ENCODE measurements at places on chromosomes 12 and 14. TPM values are rescaled to one million over a fixed set of nuclear protein-coding genes. Genes with fewer than 3 reads are reported as not detected.

DNA sequence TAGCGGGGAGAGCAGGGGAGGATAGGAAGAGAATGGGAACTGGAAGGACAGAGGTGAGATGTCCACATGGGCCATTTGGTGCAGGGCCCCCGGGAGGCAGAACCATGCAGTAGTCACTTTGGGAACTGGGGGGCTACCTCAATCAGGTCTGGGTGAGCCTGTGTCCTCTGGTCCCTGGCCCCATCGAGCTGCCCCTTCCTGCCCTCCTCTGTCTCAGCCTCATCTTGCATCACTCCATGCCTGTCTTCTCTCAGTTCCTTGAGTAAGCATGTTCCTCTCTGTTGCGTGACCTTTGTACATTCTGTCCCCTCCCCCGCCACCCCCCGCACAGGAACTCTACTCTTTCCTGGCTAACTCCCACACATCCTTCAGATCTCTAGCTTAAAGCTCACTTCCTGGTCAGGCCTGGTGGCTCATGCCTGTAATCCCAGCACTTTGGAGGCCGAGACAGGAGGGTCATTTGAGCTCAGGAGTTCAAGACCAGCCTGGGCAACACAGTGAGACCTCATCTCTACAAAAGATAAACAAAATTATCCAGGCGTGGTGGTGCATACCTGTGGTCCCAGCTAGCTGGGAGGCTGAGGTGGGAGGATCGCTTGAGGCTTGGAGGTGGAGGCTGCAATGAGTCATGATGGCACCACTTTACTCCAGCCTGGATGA, 23.2 kb downstream of the FOS start:
- no peak overlapping the region for H3K27ac ChIP-seq
- no peak overlapping the region for H3K4me3 ChIP-seq
- DNase-seq: no peak

DNA sequence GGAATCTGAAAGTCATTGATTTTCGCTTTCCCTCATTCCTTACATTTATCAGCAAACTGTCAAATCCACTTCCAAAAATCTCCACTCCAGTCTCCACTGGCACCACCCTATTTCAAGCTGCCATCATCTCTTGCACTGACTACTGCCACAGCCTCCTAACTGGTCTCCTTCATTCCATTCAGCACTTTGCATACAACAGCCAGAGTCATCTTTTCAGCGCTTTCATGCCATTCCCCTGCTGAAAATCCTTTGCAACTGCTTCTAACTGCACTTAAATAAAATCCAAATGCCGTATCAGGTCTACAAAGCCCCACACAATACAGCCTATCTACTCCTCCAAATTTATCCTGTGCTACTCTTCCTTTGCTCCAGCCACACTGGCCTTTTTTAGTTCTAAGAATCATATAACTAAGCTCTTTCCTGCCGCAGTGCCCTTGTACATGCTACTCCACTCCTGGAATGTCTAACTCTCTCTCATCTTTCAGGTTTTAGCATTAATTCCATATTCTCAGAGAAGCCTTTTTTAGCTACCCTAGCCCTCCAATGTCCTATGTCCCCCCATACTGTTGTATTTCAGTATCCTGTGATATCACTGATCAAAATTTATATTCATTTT, 21.6 kb downstream of the FERMT2 start:
- no peaks in the 10 kb centered on the region for H3K27me3 ChIP-seq
- no peak overlapping the region for H3K27ac ChIP-seq
- H3K4me1 ChIP-seq: peaks cover 66% of the 10 kb centered on the region
- no peak overlapping the region for H3K4me3 ChIP-seq
- DNase-seq: no peak

GRCh38 chr12:117629454-117629853, 268.0 kb upstream of the NOS1 start:
- no peaks in the 10 kb centered on the region for H3K4me1 ChIP-seq
- H3K27ac ChIP-seq: no peak overlapping the region
- H3K27me3 ChIP-seq: no peaks in the 10 kb centered on the region

The AICDA gene
- not detected for total RNA-seq

The KRT85 gene
- not detected for total RNA-seq

The NTF3 gene
- total RNA-seq: 0.23 TPM

GRCh38 chr12:48894271-48894670, 28.6 kb upstream of the RND1 start:
- no peak for DNase-seq
- H3K36me3 ChIP-seq: no peaks in the 10 kb centered on the region
- no peak overlapping the region for H3K4me3 ChIP-seq
- H3K27me3 ChIP-seq: peaks cover 7% of the 10 kb centered on the region

All from gastrocnemius medialis (tissue), 4 donors.